ENCODE measurements at places on chromosomes 13 and 19.
A peak's percentile ranks its signal among the peaks of the same experiment; 100 is the strongest.

DNA sequence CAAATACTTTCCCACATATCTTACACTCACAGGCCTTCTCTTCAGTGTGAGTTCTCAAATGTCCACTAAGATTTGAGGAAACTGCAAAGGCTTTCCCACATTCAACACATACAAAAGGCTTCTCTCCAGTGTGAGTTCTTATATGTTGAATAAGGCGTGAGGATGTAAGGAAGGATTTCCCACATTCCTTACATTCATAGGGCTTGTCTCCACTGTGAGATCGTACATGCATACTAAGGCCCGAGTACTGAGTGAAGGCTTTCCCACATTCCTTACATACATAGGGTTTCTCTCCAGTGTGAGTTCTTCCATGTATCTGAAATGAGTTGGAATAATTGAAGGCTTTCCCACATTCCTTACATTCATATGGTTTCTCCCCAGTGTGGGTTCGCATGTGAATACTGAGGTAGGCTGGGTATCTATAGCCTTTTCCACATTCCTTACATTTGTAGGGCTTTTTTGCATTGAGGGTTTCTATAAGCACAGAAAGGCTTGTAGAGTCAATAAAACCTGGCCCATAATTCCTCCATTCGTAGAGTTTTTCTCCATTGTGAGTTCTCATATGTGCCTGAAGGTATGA, 9.6 kb downstream of the ZNF426 start:
- no peak for DNase-seq

DNA sequence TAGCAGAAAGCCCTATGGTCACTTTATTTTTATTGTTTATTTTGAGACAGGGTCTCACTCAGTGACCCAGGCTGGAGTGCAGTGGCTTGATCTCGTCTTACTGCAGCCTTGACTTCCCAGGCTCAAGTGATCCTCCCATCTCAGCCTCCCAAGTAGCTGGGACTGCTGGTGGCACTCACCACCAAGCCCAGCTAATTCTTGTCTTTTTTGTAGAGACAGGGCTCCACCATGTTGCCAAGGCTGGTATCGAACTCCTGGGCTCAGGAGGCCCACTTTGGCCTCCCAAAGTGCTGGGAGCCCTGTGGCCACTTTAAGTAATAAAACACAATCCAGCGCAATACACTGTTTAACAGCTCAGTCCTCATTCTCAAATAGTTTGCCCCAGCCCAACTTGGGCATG, 69.3 kb downstream of the NUFIP1 start:
- no peak for DNase-seq

DNA sequence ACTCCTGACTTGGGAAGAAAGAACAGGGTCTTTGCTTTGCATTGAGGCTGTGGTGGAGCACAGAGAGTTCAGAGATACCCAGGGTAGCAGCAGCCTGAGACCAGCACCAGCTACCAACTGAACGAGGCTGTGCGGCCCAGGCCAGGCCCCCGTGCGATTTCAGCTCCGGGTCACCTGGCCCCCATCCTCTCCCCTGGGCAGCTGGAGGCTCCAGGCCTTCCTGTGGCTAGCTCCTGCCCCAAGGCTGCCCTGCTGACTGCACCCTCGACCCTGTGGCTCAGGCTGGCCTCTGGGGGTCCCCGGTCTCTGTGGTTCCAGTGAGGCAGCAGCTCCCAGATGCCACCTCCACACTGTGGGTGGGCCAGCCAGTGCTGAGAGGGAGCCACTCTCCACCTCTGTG, 52.8 kb downstream of the MCF2L start:
- DNase-seq = no peak

DNA sequence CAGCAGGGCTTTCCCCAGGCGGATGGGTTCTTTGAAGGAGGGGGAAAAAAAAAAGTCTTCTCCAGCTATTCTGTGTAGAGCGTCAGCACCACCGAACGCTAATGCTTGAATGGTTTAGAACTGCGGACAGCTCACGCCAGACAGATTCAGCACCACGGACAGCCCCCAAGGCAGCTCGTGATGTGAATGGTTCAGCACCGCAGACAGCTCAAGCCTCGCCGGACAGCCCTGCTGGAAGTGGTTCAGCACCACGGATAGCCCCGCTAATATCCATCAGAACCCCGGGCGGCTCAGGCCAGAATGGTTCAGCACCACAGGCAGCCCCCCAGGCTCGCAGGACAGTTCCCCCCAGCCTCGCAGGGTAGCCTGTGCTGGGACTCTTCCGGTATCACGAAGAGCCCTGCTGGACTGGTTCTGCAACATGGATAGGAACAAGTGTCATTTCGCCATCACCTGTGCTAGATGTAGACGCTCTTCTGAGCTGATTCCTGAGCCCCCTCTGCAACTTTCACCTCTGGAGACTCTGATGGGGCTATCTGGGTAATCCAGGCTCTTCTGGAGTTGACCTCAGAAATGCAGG, 4.9 kb upstream of the SMIM17 start:
- DNase-seq = peak; percentile 93

- no peak for DNase-seq
Measured at GRCh38 chr13:112752711-112753541, 63.1 kb downstream of the ATP11A start.

DNA sequence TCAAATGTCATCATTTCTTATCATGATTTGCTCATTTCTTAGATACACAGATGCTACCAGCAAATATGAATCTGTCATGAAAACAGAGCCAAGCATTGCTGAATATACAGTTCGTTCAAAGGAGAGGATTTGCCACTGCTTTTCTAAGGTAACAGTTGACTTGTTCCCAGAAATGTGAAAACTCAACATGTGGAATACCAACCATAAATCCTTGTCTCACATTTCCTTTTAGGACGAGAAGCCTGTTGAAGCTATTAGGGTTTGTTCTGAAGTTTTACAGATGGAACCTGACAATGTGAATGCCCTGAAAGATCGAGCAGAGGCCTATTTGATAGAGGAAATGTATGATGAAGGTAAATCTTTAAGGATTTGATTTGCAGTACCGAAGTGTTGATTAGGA, 86.7 kb downstream of the DNAJC3 start:
- no peak for DNase-seq

GRCh38 chr13:112871742-112872141, 97.3 kb upstream of the MCF2L start:
- DNase-seq = no peak

GRCh38 chr19:33052352-33052972, 12.2 kb downstream of the RHPN2 start:
- DNase-seq = no peak

DNA sequence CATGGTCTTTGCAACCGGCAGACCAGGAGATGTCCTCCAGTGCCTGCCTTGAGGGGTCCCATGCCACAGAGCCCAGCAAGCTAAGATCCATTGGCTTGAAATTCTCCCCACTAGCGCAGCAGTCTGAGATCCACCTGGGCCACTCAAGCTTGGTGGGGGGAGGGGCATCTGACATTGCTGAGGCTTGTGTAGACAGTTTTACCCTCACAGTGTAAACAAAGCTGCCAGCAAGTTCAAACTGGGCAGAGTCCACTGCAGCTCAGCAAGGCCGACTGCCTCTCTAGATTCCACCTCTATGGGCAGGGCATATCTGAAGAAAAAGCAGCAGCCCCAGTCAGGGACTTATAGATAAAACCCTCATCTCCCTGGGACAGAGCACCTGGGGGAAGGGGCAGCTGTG, 32.0 kb upstream of the ITM2B start:
- no peak for DNase-seq

DNA sequence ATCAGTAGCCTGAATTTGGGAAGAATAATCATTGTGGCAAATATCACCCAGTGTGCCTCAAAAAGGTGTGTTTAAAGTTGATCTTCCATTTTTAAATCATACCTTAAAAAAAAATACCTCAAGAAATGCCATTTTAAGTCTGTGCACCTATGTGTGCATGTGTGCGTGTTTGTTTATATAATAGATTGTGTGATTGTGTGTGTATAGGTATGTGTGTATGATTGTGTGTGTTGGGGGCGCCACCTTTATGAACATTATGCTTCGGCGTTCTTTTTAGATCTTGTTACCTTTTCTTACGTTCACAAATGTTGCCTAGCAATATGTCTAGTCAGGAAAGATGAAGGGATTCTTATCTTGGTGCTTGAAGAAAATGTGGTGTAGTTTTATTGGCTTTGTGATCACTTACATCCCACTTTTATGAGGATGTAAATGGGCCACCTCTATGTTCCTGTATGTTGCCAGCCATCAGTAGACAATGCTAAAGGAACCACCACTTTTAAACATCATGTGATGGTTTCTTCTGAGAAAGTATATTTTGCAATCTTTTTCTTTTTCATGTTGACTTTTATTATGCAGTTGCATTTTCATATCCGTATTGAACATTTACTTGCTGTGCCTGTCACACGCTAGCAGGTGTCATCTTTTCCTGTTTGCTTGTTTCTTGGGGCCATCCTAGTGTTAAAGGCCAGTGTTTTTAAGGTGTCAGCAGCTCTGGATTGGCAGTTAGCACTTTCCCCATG, 2.2 kb upstream of the IRS2 start:
- DNase-seq = no peak

GRCh38 chr19:13169769-13170168, 19.6 kb downstream of the IER2 start:
- no peak for DNase-seq

- no peak for DNase-seq
Measured at GRCh38 chr19:15238639-15239155, 6.4 kb upstream of the EPHX3 start.

- no peak for DNase-seq
Measured at GRCh38 chr13:52187029-52187423, 27.6 kb upstream of the NEK3 start.

DNA sequence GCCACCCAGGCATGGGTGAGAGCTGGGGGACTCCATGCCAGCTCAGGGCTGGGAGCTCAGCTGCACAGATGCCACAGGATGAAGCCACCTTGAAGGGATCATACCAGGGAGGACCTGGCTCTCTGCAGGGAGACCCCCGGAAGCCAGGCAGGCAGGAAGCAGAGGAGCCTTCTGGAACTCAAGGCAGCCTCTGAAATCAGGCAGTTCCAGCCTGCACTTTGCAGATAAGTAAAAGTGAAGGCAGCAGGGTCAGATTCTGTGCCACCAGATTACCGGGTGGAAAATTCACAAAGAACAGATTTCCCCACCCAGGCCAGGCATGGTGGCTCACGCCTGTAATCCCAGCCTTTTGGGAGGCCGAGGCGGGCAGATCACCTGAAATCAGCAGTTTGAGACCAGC, 2.5 kb downstream of the TMEM259 start:
- DNase-seq = no peak

DNA sequence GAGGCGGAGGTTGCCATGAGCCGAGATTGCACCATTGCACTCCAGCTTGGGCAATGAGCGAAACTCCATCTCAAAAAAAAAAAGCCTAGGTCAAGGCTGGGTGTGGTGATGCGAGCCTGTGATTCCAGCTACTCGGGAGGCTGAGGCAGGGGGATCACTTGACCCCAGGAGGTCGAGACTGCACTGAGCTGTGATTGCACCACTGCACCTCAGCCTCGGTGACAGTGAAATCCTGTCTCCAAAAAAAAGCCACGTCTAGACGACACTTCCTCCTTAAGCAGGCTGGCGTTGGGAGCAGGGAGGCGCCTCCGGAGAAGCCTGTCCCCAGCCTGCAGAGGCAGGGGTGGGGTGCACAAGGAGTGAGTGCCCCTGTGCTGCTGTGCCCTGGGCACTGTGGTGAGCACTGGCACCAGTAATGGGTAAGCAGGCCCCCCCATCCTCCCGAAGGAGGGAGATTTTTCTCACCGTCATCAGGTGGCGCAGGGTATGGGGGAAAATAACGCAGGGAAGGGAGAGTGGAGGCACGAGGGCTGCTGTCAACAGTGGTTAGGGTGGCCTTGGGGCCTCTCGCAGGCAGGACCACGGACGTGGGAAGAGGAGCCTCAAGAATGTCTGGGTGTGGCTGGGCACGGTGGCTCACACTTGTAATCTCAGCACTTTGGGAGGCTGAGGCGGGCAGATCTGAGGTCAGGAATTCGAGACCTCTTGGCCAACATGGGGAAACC, 706 bp downstream of the P2RY11 start:
- no peak for DNase-seq

DNA sequence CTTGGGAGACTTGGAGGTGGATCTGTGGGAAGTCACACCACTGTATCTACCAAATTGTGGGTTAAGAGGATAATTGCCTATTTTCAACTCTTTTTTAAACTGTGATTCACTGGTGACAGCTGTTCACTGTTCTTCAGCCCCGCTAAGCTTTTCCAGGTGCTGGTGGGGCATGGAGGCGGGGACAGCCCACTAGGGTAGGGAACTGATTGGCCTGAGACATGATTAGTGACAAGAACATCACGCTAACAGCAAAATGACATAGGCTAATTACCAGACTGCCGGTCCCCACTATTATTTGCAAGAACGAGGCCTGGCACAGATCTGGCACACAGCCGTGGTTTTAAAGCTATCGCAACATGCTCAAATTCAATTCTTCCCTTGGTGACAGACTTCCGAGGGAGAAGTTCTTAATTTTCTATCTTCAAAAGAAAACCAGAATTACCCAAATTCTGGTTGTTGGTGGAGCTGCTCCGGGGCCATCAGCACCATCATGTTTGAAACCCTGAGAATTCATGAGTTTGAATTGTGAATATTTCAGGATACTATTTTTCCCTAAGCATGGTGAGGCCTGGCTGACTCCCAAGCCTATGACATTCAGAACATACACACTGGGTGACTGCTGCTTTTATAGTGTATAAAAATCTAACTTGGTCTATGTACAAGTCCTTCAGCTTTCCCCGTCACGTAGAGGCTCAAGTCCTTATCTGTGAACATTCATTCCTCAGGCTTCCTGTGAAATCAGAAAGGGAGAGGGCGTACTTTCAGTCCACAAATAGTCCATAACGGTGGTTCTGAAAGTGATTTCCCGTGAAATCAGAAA, 17.9 kb downstream of the DOCK9 start:
- no peak for DNase-seq

- DNase-seq = peak; percentile 93
Measured at GRCh38 chr19:56671613-56671994, at the start of gene ZNF835. Gene ZNF835, minus strand, starts transcription at chr19:56671757. Its CDS starts 6,559 bp downstream, at chr19:56665198.

- DNase-seq = no peak
Measured at GRCh38 chr19:50050406-50051227, 24.8 kb downstream of the ZNF473 start.

DNA sequence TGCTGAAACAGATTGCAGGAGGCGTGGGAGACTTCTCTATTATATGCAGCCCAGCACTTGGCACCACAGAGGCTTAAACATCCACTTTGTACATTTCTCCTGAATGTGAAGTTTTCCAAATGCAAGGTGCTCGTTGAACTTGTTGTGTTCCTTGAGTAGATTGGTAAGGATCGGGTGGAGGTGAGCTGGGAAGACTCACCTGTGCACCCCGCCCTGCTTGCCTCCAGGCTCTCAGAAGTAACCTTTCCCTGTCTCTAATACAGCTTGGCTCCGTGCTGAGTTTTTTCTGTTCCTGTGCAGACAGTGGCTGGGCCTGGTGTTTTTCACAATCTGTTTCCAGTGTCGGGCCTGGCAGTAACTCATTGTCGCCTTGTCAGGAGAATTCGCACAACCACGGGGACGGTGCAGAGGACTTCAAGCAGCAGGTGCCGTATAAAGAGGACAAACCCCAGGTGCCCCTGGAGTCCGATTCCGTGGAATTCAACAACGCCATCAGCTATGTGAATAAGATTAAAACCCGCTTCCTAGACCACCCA, 12.3 kb downstream of the SIN3B start:
- no peak for DNase-seq

- no peak for DNase-seq
Measured at GRCh38 chr13:35552172-35552844, 75.8 kb upstream of the MAB21L1 start.

- no peak for DNase-seq
Measured at GRCh38 chr13:22111152-22111783, 440.4 kb downstream of the FGF9 start.
